ENCODE measurements at places on chromosomes 16 and 17.
A peak's percentile ranks its signal among the peaks of the same experiment; 100 is the strongest.

DNA sequence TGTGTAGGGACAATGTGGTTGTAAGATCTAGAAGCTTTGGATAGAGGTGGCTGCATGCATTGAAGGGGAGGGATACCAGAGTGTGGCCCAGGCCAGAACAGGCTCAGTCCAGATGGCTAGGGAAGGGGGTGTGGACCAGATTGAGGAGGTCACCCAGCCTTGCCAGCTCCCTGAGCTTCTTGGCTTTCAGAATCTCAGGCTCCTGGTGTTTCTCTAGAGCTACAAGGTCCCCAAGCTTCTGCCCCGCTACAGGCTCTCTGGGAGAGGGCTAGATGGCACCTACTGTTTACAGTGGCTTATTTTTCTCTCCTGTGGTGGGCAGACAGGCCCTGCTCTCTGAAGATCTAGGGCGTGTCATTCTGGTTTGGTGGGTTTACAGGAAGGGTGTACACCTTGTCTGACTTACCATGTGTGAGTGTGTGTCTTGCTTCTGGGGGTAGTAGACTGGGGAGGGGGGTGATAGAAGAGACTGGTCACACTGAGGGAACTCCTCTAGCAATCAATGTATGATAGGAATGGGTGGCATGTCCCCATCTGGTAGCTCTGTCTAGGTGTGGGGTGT, 1.1 kb downstream of the RARA start:
- no peak for DNase-seq

DNA sequence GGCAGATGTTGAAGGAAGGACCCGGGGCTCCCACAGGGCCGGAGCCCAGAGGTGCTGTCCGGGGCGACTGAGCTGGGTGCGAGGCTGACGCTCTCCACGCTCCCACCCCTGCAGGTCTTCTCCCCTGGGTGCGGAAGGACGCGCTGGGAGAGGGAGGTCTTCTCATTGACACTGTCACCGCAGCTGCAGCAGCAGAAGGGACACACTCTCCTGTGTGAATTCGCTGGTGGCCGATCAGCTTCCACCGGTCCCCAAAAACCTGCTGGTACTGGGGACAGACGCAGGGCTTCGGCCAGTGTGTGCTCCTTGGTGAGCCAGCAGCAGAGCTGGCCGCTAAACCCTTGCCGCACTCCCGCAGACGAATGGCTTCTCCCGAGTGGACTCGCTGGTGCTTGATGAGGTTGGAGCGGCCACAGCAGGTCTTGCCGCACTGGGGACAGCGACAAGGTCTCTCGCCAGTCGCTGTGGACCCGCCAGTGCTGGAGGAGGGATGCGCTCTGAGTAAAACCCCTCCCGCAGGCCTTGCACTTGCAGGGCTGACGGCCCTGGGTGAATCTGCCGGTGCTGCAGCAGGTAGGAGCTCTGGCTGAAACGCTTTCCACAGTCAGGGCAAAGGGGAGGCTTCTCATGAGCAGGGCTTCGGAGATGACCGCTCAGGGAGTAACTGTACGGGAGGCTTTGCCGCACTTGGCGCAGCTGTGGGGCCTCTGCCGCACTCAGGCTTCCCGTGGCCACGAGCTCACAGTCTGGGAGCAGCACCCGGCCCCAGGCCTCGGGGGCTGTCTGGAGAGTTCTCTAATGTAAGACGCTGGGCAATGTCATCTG, 6.2 kb downstream of the ZNF843 start:
- no peak for DNase-seq

GRCh38 chr16:29816694-29817441, 916 bp downstream of the PAGR1 start:
- DNase-seq = peak; percentile 64

DNA sequence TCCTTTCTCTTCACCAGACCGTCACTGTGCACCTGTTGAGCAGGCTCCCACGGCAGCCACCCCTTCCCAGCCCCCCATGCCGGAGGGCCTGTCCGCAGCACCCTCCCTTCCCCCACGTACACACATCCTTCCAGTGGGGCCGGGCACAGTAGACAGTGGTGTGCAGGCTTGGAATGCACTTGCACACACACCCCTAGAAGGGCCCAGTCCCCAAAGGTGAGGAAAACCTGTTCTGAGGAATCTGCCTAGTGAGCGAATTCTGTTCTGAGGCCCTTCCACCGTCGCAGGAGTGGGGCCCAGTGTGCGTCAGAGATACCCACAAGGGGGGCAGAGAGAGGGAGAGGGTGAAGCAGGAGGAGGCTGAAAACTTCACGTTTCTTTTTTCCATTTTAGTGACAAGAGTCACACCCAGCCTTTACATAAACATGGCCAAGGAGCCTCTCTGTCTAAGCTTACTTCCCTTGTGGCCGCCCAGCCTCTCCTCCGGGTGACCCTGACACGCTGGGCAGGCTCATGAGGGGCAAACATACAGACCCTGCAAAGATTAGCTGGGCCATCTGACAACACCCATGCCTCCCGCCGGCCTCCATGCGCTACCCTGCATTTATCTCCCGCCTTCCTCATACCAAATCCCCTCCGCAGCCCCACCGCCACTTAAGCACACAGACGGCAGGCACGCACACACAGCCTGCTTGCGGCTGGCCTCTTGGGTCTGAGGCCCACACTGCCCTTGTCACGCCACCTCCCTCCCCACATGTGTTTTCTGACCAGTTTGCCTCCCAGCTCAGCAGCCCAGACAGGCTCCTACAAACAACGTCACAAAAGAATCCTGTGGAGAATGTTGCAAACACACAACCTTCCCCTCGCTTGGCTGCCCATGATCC, 1.8 kb downstream of the ZBTB4 start:
- DNase-seq = peak; percentile 88

DNA sequence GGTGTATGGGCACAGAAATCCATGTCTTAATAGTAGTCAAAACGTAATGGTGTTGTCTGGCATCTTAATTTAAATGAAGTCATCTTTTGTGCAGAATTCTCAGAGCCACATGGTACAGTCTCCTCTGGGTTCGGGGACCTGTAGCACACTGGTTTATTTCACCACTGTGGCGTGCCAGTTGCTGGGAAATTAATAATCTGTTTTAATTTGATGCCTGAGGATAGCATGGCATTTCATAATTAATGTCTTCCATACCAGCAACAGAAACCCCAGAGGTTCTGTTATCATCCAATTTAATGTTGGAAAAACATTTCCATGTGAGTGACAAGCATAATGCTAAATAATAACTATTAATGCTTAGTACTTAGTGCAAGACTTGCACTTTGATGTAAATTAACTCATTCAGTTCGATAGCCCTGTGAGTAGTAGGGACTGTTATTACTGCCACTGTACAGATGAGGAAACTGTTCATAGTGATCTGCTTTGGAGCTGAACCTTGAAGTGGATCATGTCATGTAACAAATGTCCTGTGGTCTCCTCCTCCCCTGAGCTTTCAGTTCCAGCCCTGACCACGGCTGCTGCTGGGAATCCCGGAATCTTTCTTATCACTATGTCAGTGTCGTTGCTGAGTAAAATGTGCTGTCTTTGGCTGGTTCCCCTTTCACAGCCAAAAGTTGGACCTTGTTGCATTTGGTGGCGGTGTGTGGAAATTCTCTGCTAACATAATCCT, 51.2 kb downstream of the SNX29 start:
- DNase-seq = no peak

DNA sequence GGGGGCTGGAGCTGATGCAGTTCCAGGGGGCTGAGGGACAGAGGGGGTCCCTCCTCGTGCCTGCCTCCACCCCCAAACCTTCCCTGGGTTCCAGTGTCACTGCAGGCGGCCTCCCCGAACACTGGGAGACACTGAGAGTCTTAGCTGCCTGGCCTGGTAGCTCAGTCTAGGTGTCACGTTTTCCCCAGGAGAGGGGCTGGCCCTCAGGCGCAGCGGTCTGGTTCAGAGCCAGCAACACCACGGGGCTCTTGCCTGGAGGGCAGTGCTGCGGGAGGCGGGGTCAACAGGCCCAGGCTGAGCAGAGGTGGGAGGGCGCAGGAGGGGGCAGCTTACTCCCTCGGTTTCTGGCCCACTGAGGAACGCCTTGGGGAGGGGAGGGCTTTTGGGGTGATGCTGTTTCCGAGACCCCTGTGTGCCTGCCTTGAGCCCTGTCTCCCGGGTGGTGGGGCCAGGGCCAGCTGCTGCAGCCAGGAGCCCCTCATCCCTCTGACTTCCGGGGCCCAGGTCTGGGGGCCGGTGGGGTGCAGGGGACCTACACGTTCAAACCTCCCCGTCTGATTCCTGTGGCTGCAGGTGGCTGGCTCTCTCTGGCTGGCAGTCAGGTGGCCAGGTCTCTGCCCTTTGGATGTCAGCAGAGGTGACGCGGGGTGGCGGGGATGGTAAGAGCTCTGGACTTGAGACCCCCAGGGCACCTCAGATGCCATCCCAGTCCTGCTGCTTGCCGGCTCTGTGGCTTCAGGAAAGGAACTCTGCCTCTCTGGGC, 89.3 kb upstream of the GSE1 start:
- peak; percentile 85 for DNase-seq

- no peak for DNase-seq
Measured at GRCh38 chr17:38920374-38921291, 4.8 kb upstream of the LASP1NB start.

- no peak for DNase-seq
Measured at GRCh38 chr16:87690911-87691685, 74.7 kb downstream of the KLHDC4 start.

- DNase-seq = no peak
Measured at GRCh38 chr17:62049299-62049698, 15.8 kb downstream of the MED13 start.

- no peak for DNase-seq
Measured at GRCh38 chr16:84462296-84463210, 41.9 kb downstream of the MEAK7 start.

- DNase-seq = peak; percentile 7
Measured at GRCh38 chr17:9932491-9932890, 27.4 kb upstream of the RCVRN start.

DNA sequence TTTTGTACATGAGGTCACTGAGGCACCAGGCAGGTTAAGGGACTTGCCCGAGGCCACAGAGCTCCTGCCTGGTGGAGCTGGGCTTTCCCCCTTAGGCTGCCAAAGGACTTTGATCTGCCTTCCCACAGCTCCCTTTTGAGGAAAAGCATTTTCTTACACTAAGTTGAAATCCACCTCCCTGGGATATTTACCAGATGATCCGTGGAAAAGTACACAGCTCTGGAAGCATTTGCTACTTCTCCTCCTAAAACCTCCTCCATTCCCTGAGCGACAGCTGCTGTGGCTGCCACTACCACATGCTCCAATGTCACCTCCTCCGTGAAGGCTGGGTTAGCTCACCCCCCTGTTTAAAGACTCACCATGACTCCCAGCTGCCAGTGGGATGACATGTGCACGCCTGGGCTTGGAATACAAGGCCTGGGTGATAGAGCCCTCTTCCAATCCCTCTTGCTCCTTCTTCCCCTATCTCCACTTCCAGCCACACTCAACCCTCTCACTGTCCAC, 1.2 kb upstream of the MPRIP start:
- no peak for DNase-seq

DNA sequence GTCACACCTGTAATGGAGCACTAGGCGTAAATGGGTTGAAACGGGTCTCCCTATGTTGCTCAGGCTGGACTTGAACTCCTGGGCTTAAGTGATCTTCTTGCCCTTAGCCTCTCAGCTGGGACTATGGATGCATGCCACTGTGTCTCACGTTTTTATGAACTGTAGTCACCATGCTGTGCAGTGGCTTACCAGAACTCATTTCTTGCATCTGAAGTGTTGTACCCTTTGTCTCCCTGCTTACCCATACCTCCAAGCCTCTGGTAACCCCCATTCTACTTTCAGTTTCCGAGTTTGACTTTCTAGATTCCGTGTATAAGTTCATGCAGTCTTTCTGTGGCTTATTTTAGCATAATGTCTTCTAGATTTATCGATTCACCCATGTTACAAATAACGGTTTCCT, 7.7 kb downstream of the PYCARD start:
- DNase-seq = no peak

- DNase-seq = no peak
Measured at GRCh38 chr17:51118330-51119195, 2.1 kb downstream of the SPAG9 start.

- DNase-seq = peak; percentile 91
Measured at GRCh38 chr17:37490638-37491614, 1.2 kb downstream of the DUSP14 start.
